Occipital lobe (tissue), 3 donors: ENCODE measurements at places on chromosomes 3 and 15. TPM values are rescaled to one million over a fixed set of nuclear protein-coding genes. Genes with fewer than 3 reads are reported as not detected.

- DNase-seq = no peak
These were observed 126.8 kb downstream of the PEAK1 start for GRCh38 chr15:77292969-77293558.

- DNase-seq = no peak
These were observed 329.1 kb upstream of the ROPN1 start for GRCh38 chr3:124320976-124321375.

DNA sequence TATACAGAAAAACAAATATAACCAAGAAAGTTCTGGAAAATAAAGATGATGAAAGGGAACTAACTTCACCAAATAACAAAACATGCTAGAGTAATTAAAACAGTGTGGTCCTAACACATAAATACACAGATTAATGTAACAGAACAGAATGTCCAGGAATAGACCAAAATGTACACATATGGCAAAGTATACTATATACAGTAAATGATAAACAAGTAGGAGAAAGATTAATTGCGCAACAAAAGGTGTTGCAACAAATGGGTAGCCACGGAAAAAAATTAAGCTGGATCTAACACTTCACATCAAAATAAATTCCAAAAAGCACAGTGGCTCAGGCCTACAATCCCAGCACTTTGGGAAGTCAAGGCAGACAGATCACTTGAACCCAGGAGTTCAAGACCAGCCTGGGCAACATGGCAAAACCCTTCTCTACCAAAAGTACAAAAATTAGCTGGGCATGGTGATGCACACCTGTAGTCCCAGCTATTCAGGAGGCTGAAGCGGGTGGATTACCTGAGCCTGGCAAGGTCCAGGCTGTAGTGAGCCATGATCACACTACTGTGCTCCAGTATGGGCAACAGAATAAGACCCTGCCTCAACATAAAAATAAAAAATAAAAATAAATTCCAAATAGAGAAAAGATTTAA is 19.8 kb downstream of the SCAP start:
- no peak for DNase-seq

DNA sequence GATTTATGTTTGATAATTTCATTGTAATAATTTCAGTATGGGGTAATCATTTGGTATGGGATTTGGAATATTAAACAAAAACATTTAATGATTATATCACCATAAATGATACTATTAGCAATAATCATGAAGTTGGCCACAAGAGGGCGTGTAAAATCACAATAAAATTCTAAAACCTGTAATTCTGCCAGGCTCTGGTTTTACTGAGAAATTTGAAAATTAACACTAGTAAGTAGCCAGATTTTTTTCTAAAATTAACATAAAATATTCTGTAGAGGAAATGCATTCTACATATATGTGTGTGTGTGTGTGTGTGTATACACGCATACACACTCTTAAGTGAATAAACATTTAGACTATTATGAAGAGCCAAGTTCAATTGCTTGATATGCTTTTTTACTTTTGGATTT is 40.5 kb downstream of the FEZF2 start:
- DNase-seq = no peak

ABI3BP gene
- total RNA-seq = 7.8 TPM

PLA2G4F gene
- total RNA-seq = not detected

ZWILCH gene
- 43.0 TPM for total RNA-seq

GRCh38 chr3:120634539-120634938 is 38.4 kb downstream of the NDUFB4 start:
- DNase-seq = no peak

CATSPER2 gene
- total RNA-seq = 4.2 TPM

- no peak for DNase-seq
These were observed 14.6 kb downstream of the ZNF860 start for GRCh38 chr3:31996195-31996594.

GRCh38 chr3:81291586-81291985 is 469.9 kb downstream of the GBE1 start:
- DNase-seq = no peak

DOCK3 gene
- total RNA-seq = 42.6 TPM

GRCh38 chr3:158279609-158280008 is 169.7 kb downstream of the RSRC1 start:
- DNase-seq = no peak

GRCh38 chr3:42855547-42856380 is 19.9 kb downstream of the CYP8B1 start:
- DNase-seq = no peak

DNA sequence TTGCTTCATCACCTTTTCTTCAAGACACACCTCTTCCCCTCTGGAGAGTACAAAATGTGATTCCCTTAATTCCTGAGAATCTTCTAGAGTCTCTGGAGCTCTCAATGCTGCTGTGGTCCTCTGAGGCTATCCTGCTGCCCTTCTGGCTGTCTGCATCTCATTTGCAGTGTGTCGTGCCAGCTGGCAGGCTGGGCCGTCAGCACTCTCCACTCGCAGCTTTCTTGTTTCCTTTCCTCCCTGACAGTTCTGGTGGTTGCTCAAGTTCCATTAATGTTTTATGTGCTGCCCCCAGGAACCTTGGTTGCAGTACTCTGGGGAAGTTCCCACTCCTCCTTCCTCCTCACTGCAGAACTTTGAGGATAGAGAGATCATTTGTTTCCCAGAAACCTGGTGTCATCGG is 210.8 kb upstream of the ROPN1 start:
- no peak for DNase-seq

- DNase-seq = no peak
These were observed 26.0 kb upstream of the SEC62 start for GRCh38 chr3:169940470-169941181.

CSPG4 gene
- 5.5 TPM for total RNA-seq

CKMT1B gene
- 6.7 TPM for total RNA-seq

DNA sequence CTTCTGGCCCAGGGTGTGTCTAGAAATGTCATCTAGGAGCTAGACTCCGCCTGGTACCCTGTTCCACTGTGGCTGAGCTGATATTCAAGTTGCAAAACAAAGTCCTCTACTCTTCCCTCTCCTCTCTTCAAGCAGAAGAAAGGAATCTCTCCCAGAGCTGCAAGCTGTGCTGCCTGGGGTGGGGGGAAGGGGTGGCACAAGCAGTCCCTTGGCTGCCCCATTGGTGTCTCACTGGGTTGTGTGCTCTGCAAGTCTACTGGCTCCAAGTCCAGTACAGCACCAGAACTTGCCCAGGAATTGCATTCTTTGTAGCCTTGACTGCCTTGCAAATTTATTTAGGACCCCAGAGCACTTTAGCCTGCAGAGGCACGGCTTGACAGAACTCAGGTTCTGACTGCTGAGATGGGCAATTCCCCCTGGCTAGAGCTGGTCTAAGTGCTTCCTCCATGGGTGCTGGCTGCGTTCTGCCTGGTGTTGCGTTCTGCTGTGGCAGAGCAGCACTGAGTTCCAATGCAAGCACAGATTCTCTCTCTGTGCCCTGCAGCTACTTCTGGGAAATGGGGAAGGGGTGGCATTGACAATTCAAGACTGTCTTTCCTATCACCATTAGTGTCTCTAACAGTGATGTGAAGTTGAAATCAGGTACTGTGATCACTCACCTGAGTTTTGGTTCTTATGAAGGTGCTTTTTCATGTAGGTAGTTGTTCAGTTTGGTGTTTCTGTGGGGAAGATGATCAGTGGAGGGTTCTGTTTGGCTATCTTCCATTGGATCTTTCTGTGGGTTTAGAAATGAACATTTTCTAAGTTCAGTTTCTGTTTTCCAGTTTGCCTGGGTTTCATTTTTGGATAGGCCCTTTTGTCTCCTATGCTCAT is 39.5 kb downstream of the OXSR1 start:
- DNase-seq = no peak

- no peak for DNase-seq
These were observed 75.6 kb upstream of the MBNL1 start for GRCh38 chr3:152192936-152193672.

DNA sequence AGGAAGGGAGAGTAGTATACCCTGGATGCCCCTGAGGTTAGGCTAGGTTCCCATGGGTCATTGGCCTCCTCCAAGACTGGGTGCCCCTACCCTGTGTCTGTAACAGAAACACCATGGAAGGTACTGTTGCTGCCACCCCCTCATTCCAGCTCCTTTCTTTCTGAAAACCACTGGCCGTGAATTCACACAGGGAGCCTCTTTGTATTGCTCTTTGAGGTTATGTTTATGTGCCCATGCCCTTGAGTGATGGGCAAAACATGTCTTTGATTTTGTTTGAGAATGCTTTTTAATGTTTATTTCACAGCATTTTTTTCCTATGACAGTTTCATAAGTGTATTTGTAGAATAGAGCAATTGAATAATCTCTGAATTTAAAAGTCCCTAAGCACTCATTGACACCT is 79.7 kb downstream of the RARB start:
- DNase-seq = no peak

MAP1A gene
- total RNA-seq = 35.7 TPM

DNA sequence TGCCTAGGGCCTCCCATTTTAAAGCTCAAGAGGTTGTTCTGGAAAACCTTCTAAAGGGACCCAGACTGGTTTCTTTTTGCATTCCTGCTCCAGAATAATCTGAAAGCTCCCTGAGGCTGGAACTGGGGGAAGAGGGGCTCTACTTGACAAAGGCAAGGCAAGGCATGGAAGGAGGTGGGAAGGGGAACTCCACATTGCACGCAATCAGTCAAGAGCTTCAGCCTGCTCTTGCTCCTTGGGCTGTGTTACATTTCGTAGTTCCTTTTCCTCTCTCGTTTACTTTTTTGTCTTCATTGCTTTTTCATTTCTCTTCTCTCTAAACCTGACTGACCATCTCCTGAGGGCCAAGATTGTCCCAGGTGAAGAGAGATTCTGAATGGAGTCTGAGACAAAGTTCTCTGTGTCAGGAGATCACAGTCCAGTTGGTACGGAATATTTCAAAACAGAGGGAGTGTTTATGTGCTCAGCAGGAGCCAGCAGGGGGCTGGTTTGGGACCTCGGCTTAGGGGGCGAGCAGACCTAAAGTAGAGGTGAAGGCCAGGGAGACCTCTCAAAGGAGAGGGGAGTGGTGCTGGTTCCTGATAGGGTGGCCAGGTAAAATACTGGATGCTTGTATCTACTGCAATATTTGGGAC is 6.0 kb upstream of the KCTD6 start:
- no peak for DNase-seq

DNA sequence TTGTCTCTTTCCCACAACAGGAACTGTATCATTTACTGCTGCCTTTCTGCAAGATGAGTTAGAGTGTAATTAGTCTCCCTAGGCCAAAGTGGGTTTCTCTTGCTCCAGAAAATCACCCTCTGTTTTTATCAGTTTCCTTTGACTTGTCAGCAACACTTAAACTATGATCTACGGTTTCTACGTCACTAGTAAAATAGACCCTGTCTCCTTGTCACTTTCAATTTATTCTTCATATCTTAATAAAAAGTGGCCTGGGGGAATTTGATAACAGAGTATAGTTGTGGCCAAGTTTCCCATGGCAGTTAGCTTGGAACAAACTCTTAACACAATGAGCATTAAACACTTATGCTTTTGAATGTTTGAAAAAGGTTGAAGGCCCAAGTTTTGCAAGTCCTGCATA is 79.6 kb downstream of the CGNL1 start:
- DNase-seq = no peak

GRCh38 chr15:76337696-76338485 is 1.3 kb downstream of the ISL2 start:
- DNase-seq = no peak

- no peak for DNase-seq
These were observed 379.7 kb downstream of the NAALADL2 start for GRCh38 chr3:175238801-175239200.

DNA sequence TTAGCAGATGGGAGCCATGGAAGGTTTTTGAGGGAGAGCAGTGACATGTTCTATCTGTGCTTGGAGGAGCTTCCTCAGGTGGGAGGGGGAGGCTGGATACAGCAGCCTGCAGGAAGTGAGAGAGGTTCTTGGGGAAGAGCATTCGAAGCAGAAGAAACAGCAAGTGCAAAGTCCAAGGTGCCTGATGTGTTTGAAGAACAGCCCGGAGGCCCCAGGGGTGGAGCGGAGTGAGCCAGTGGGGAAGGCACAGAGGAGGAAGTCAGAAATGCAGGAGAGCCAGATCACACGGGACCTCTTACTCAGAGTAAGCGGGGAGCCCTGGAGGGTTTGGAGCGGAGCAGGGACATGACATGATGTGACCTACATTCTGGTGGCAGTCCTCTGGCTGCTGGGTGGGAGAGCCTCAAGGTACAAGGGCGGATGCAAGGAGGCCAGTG is 10.8 kb downstream of the ITGA11 start:
- DNase-seq = no peak

DNA sequence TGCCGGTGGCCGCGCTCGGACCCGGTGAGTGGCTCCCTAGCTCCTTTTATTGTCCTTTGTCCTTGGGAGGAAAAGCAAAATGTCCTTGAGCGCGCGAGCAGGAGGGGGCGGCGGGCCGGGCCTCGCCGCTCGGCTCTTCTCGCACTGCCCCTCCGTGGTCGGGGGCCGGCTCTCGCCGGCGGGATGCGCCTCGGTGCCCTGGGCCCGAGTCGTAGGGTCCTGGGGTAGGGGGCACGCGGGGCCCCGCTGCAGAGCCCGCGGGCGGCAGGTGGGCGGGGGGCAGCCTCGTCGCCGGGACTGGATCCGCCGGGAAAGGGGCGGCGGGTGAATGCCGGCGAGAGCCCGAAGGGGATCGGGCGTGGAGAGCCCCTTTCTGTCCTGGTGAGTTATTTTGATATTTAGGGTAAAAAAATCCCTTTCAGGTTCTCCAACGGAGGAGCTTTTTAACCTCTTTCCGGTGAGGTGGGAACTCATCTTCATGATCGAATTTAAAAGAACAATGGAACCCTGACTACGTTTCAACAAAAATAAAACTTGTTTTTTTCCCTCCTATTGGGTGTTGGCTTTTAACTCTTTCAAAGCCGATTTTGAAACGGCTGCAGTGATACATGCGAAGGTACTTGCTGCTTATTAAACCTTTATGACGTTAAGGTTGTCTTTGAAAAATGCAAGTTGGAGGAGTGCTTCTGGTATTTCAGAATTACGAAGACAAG is 16.8 kb upstream of the CHD2 start:
- no peak for DNase-seq

DNA sequence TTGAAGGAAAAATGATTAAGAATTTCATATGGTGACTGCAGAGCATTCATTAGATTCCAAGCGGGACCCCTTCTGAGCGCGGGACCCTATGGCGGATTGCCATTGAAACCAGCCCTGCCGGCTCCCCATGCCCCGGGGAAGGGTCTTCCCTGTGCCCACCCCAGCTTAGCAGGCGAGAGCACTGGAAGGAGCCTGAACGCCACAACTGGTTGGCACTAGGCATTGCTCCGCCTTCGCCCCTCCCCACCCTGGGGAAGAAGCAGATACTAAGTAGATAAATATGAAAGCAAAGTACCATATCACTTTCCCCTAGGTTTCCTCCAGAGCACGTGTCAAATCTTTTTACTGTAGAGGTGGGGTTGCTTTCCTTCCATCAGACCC is 70.7 kb downstream of the CYP19A1 start:
- no peak for DNase-seq

ADAMTS17 gene
- 5.1 TPM for total RNA-seq
